Hematopoietic multipotent progenitor cell treated with erythropoietin and hydrocortisone succinate and interleukin-3 and kit ligand, for 8 days (in vitro differentiated cells): ENCODE measurements at places on chromosomes 7 and 10.

GRCh38 chr7:36346260-36346831 is 43.3 kb upstream of the ANLN start:
- DNase-seq = no peak

DNA sequence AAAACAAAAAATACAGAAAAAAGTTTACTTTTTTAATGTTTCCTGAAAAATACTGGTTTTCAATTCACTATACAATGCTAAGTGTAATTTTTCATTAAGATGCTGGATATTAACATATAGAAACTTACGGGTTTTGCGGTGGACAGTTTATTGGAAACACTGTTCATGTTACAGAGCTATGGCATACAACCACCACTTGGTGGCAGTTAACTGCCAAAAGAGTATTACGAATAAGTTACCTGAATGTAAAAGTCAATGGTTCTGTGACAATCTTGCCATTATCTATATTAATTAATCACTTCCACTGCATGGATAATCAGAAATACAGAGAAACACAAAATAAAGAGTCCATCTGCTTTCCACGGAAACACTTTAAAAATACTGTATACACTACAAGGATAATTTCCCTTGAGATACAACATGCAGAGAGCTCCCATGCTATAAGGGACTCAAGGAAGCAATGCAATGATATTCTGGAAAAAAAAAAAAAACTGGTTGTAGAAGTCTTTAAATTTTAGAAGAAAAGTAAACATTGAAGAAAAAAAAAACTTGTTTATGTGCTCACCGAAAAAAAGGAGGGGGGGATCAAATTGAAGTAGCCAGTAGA is 97.0 kb downstream of the TPK1 start:
- peak; percentile 42 for DNase-seq

DNA sequence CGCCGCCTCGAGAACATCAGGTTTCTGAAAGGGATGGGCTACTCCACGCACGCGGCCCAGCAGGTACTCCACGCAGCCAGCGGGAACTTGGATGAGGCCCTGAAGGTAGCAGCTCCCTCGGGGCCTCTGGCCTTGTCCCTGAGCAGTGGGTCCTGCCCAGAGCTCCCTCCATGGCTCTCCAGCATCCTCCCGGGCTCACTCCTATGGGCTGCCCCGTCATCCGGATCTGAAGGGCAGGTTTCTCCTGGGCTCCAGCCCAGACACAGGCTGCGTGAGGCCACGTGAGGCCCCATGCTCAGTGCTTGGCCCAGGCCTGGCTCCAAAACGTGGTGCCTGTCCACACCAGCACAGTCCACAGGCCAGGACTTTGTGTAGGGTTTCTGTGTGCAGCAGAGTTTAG is 32.5 kb downstream of the NUB1 start:
- no peak for DNase-seq

GRCh38 chr10:19144206-19144605 is 95.6 kb downstream of the MALRD1 start:
- no peak for DNase-seq

GRCh38 chr7:142153400-142153799 is 41.9 kb downstream of the MGAM2 start:
- peak; percentile 30 for DNase-seq

DNA sequence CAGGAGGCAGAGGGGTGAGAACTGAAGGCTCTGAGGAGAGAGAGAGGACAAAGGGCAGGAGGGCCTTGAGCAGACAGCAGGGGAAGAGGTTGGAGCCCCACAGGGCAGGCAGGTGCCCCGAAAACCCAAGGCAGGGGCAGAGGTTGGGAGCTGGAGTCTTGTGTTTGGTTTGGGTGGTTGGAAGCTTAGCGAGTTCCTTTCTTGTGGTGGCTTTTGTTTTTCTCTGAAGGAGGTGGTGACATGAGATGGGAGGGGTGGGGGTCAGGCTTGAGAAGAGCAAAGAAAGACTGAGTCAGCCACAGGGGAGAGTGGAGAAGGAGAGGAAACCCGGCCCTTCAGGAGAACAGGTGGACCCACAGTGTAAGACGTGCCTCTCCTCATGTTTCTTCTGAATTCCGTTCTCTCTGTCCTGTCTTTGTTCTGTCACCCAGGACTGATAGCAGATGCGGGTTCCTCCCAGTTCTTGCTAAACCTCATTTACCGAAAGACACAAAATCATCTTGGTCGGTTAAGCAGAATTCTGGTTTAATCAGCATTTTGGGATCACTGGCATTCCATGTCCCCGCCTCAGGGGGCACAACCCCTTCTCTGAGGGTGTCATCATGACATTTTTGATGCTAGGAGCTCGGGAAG is 95.3 kb downstream of the INSYN2A start:
- DNase-seq = no peak

GRCh38 chr7:44143646-44144250 is 2.6 kb upstream of the MYL7 start:
- DNase-seq = no peak

DNA sequence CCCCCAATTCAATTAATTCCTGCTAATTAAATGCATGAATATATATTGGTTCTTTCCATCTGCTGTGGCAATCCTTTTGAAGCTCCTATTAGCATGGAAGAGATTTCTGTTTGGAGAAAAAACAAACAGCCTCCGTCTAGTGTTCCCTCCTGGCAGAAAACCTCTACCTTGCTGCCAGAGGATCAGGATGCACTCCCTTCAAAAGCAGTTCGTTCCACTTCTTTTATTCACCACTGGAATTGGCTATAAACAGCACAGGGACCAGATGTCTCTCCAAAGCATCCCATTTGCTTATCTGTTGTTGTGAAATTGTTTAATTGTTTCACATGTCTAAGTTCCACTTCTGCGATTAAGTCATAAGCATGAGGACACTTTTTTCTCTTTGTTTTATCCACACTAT is 77.8 kb upstream of the PTN start:
- no peak for DNase-seq

DNA sequence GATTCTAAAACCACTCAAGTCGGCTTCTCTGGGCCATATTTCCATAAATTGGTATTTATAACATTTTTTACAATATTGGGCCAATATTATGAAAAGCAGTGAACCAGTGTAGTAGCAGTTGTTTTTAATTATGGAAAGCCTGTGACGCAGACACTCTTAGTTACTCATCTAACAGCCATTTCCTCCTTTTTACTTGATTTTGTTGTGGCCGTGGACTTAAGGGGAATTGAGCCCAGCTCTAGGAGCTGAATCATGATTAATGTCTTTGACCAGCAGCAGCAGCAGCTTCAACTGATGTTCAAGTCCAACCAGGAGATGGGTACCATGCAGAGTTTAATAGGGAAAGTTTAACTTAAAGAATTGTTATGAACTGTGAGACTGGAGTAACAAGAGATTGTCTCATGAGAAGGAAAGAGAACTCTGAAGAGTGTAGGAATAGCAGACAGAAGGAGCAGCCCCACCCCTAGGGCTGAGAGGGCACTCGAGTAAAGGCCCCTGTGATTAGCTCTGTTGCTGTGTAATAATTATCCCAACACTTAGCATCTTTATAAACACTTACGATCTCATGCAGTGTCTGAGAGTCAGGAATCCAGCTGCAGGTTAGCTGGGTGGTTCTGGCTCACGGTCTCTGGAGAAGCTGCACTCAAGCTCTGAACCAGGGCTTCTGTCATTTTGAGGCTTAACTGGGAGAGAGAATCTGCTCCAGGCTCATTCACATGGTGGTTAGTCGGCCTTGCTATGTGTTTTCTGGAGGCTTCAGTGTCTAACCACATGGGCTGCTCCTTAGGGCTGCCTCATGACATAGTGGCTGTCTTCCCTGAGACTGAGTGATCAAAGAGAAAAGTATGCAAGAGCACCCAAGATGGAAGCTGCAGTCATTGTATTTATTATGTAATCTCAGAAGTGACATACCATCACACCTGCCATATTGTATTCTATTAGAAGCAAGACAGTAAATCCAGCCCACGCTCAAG is 4.6 kb downstream of the LANCL2 start:
- DNase-seq = no peak

DNA sequence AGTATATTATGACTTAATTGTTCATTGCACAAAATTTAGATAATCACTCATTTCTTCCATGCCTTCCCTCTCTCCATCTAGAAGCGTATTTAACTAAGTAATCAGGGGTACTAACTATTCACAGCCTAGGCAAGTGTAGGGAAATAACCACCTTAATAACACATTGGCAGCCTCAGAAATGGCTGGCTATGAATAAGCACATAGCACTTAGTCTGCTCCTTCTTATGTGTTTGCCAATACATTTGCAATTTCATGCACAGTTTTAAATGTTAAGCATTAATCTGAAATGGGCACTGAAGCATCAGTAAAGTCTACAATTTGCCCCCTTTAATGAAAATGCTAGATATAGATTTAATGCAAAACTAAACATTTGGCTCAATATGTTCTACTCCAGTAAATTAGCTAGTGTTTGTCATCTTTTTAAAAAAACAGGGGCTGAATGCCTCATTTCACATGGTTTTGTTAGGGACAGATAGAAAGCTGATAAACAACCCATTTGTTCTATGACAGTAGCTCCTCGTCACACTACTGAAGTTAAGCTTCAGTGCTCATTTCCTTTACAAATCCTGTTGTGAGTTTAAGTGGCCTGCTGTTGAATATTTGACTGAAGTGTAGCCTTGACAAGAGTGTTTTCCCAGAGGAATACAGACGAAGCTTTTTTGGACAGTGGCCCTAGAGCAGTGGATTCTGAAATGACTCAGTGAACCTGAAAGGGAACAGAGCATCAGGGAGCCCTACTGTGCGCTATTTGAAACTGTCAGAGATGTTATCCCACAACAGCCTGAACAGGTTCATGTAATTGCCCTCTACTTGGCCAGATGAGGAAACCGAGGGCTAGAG is 30.5 kb downstream of the HHEX start:
- no peak for DNase-seq

DNA sequence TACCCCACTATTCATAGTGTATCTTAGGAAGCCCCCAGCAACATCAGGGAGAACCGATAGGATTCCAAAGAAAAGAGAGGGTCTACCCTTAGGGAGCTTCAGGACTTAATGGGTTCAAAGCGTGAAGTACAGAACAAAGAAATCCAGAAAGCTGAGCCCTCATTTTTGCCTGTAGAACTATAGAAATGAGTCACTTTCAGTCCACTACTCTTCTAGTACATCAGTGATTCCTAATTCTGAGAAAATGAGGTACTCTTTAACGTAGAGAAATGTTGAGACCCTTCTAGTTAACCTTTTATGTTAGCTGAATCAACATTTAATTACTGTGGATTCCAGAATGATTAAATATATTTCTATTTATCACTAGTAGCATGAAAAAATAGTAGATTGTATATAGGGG is 1.8 kb downstream of the TDRD1 start:
- no peak for DNase-seq

DNA sequence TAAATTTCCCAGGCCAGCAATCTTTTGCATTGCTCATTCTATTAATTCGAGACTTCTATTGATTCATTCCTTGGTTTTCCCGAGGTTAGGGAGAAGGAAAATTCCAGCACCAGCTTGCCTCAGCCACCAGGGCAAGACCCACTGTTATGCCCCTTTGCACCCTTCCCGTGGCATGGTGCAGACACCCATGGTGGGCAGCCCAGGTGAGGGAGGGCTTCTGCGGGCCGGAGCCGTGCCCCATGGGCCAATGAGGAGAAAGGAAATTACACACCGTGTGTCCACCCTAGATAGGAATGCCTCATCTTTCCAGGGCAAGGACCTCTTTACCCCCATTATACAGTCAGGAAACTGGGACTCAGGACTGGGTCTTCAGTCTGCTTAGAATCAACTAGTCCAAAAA is 4.5 kb upstream of the GRID1 start:
- DNase-seq = no peak

DNA sequence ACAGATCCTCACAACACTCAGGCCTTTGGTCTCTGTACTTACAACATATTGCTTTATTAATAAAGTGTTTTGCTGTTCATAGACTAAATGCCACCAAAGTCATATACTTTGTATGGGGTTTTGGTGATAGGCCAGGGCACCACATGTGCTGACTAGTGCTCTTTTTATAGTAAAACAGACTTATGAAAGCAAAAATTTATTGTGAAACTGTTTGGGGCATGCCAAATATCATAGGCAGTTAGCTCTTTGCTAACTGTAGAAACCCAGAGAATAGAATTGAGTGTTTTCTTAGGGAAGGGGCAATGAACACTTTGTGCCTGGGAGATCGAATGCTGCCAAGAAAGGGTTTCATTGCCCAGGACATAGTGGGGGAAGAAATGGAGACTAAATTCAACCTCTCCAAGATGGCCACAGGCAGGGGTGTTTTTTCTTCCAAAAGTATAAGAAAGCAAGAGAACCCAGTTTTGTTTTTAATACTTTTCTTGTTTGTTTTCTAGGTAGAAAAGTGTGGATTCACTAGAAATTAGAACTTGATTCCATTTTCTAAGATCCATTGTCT is 142.7 kb downstream of the TRIL start:
- DNase-seq = no peak

- DNase-seq = peak; percentile 65
These were observed 6.3 kb downstream of the NAT16 start for GRCh38 chr7:101173752-101174244.

- DNase-seq = no peak
These were observed 715.4 kb upstream of the NRP1 start for GRCh38 chr10:34049887-34050286.

- no peak for DNase-seq
These were observed 92.6 kb downstream of the RGS10 start for GRCh38 chr10:119449760-119450461.

- no peak for DNase-seq
These were observed 50.1 kb upstream of the TMEM72 start for GRCh38 chr10:44860811-44861736.

DNA sequence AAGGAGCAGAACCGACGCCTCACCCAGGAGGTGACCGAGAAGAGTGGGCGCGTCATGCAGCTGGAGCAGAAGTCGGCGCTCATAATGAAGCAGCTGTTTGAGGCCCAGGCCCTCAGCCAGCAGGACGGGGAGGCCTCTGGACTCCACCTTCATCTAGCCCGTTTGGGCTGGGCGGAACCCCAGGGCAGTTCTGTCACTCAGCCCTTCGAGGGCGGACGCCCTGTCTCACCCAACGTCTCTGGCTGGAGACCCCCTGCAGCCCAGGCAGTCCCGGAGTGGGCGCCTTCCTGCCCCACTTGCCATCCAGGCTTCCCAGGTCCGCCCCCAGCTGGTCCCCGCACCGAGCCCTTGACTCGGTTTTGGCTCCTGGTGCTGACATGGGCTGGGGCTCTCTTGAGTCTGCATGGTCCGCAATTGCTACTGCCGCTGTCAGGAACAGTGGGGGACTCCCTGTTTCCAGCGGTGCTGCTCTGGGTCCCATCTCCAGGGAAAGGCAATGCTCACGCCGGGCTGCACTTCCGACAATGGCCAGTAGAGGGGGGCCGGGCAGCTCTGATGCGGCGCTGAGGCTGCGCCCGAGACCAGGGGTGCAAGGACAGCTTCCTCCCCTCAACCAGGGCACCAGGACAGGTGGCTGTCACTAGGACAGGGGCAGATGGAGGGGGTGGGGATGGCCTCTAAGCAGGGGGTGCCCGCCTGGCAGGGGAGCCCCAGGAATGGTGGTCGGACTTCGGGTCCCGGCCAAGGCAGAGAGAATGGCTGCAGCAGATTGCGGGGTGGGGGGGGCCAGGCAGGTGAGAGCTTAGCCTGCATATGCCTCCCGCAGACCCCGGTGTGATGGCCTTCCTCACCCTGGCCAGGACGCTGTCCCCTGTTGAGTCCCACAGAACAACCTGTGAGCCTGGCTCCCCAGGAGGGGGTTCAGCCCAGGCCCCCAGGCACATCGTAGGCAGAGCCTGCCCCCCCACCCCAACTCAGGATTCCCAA is 71.2 kb upstream of the KCTD7 start:
- DNase-seq = peak; percentile 53
